ENCODE measurements at places on chromosomes 2 and 18. TPM values are rescaled to one million over a fixed set of nuclear protein-coding genes. Genes with fewer than 3 reads are reported as not detected.

The MTCL1 gene
- 27.1 TPM for total RNA-seq

The RGPD4 gene
- not detected for total RNA-seq

The PDK1 gene
- 19.9 TPM for total RNA-seq

The SAG gene
- not detected for total RNA-seq

The SH2D6 gene
- total RNA-seq: not detected

The SCN2A gene
- total RNA-seq: under 0.01 TPM

Measured in thoracic aorta endothelial cell (primary cell).